Nephron progenitor cell (in vitro differentiated cells): ENCODE measurements at places on chromosomes 12 and 14.

DNA sequence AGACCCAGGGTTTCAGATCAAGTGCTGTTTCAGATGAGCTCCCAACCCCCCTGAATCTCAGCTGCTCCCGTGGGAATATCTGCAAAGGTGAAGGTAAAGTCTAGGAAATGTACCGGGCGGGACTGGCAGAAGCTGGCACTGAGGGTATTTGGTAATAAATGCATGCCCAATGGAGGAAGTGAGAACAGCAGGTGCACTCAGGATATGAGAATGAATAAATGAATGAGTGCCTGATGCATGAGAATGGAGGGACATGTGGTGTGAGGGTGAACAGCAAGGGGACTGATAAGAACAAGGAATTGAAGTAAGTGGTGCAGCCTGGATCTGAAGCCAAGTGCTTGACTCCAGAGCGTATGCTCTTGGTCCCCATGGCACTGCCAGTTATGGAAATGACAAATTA is 11.6 kb downstream of the RAPGEF3 start:
- DNase-seq = no peak

GRCh38 chr12:23949348-23950209 is at the start of gene SOX5:
TSS of gene SOX5 (minus strand) at chr12:23949670. CDS start at chr12:23949601, 69 bp downstream.
- peak; percentile 45 for DNase-seq

- DNase-seq = no peak
Measured at GRCh38 chr12:93006471-93007208, 77.5 kb upstream of the EEA1 start.

DNA sequence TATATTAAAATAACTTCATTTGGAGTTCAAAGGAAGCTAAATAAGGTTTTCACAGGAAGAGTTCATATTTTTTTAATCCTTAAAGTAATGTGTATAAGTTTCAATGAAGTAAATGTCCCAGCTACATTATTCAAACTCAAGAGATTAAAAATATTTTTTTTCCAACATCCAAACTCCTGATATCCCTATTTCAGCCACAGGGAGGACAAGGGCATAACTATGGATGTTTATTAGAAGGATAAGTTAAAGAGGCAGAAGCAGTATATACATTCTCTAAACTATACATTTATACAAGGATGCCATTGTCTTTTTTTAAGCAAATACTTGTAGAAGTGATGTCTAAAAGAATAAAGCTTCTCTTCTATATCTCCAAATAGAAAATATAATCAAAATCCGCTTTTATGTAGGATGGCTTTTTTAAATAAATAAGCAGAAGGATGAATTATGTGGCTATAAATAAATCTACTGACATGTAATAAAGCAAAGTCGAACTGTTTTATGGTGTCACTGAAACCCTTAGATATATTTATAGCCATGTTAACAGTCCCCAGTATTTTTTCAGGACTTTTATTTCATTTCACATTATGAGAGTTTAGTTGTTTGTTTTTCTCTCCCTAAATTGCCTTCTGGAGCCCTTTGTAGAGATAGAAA is 936.5 kb downstream of the DIO2 start:
- DNase-seq = no peak

- no peak for DNase-seq
Measured at GRCh38 chr12:95016120-95016519, 12.6 kb upstream of the NDUFA12 start.

- DNase-seq = no peak
Measured at GRCh38 chr12:118925407-118925806, 55.9 kb upstream of the SRRM4 start.

GRCh38 chr14:46433381-46433780 is 218.2 kb downstream of the RPL10L start:
- DNase-seq = no peak
